ENCODE measurements at places on chromosomes 11 and 22.
A peak's percentile ranks its signal among the peaks of the same experiment; 100 is the strongest.

- DNase-seq, result peak; percentile 11
Observed at GRCh38 chr11:60193687-60194433, 11.0 kb upstream of the MS4A6A start.

DNA sequence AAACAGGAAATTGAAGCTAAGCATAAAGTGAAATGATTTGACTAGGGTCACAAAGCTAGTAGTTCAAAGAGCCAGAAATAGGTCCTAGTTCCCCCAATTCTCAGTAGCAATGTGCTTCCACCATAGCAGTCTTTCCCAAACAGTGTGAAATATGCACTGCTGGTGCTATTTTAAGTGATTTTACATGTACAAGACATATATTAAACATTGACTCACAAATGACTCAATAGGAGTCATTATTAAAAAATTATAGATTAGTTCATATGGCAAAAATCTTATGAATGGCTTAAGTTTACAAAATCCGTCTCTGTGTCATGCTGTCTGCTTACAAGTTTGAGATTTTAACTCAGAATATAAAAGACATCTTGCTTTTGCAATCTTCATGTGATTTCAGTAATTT lies 21.4 kb downstream of the KIF18A start:
- no peak for DNase-seq

- no peak for DNase-seq
Observed at GRCh38 chr11:12762696-12763324, 88.6 kb downstream of the TEAD1 start.

GRCh38 chr11:75930534-75930933 lies 115.5 kb downstream of the UVRAG start:
- DNase-seq, result no peak

DNA sequence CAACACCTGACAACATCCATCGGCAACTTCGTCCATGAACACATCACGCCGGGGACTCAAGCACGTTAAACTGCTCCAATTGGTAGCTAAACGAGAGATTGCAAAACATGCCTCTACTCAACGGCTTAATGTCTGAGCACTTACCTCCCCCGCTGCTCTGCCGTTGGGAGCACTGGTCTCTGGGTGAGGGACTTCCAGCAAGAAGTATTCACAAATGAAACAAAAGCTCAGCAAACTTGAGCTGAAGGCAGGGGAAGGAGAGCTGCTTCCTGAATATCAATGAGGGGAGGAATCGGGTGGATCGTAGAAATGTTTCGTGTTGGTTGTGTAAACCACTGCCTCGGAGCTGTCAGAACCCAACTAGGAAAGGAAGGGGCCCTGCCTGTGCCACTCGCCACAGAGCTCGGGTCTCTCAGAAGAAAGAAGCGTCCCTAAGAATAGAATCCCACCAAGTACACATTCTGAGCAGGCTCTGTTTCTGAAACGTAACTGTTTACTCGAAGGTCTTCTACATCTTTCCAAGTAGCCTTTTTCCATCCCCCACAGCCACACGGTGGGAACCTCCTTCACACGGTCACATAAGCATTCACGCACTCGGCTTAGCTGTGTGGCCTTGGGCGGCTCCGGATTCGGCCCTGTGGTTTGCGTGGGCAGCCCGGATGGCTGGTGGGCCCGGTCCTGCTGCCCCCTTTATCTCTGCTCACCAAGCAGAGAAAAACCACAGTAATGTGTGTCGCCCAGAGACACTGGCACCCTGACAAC lies at the start of gene MLC1:
MLC1 (minus strand) TSS at position 216 of the 762 bp plus-strand sequence. CDS start 524 bp downstream, outside the sequence.
- DNase-seq, result peak; percentile 47

DNA sequence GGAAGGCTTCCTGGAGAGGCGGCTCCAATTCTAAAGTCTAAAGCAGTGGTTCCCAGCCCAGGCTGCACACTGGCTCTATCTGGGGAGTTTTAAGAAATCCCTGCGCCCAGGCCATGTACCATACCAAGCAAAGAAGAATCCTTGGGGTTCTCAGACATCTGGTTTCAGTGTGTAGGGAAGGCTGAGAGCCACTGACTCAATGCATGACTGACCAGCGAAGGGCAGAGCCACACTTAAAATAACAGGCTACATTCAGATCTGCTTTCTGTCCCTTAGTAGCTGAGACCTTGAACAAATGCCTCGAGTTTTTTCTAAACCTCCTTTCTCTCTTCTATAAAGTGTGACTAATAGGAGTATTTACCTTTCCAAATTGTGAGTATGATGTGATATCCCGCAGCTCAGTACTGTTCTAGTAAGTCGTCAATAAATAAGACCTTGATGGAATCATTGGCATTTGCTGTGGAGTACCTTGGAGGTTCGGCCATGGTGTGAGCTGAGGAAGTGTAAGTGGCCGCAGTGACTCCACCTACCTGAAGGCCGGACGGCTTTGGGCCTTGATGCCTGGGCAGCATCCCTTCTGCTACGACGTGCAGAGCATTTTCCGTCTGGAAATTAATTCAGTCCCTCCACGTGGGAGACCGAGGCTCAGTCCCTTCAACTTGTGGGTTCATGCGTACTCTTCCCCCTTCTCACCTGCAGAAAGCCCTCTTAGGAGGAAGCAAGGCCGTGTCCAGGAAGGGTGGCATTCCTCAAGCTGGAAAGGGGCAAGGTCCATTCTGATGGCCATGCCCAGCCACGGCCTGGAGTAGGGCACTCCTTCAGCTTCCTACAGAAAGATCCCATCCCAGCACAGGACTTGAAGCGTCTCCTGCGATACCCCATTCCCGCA lies 25.1 kb downstream of the GLB1L2 start:
- no peak for DNase-seq

GRCh38 chr11:26649884-26650283 lies 72.0 kb downstream of the SLC5A12 start:
- peak; percentile 7 for DNase-seq

DNA sequence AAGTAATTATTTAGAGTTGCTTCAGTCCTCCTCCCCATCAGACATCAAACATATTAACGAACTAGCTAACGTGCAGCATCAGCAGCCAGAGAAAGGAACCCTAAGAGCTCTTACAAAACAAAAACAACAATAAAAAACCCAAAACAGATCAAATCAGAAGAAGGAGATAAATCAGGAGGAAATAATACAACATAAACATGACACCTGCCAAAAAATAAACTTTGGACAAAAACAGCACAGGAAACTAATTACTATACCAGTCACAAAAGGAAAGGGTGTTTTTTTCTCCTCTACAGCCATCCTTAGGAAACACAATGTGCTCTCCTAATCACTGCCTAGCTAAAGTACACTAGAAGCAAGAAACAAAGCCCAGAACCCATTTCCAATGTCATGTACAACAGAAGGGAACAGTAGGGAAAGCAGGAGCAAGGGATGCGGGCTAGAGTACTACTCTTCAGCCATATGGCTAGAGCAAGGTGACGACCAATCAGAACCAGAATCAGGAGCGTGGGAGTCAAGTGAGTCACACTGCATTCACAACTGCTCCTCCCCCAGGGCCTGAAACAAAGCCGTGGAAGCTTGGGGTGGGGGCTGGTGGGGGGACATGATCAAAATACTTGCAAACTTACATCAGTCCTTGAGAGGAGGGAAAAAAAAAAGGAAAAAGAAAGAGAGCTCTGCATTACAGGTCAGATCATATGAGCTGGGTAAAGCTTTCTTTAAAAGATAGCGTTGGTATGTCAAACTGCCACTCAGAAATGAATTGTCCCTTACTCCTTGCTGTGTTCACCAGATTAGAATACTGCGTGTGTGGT lies 60.4 kb downstream of the LARGE2 start:
- DNase-seq, result peak; percentile 28

- DNase-seq, result no peak
Observed at GRCh38 chr11:57932105-57932504, 91.6 kb upstream of the OR9Q1 start.

GRCh38 chr11:7281079-7281478 lies 29.4 kb downstream of the SYT9 start:
- DNase-seq, result no peak

DNA sequence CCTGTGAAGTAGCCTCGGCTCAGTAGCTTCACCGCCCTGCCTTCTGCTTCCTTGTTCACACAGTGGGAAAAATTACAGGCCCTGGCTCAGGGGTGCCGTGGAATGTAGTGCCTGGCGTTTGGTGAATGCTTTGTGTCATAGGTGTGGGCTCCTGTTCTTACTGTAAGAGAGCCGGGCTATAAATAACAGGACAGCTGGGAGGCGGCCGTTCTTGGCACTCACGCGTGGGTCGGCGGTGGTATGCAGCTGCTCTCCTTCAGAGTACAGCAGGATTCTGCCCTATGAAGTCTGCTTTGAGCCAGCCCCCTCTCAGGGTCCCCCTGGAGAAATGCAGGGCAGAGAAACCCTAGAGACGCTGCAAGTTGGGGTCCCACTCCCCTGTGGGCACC lies 84.2 kb downstream of the CTTN start:
- no peak for DNase-seq

Measured in hippocampal formation (tissue), 2 donors.